ENCODE measurements at places on chromosomes 13 and 19. TPM values are rescaled to one million over a fixed set of nuclear protein-coding genes. Genes with fewer than 3 reads are reported as not detected.

DNA sequence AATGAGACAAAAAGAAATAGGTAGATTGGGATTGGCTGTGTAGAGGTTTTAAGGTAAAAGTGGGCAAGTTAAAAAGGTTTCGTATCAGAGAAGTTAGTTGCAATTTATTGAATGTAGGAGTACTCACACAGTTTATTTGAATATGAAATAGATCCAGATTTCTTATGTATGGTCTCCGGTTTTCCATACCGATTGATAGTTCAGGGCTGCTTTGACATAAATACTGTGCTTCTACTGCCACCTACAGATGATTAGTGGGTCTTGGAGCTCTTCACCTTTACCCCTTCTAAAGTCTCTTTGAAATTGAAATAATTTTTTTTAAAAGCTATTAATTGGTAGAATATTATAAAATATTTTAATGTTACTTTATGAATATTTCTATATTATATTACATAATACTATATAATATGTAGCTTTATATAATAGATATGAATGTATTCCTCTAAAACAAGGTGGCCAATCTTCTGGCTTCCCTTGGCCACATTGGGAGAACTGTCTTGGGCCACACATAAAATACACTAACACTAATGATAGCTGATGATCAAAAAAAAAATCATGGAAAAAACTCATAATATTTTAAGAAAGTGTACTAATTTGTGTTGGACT is 7.7 kb upstream of the GPR18 start:
- DNase-seq, result no peak

DNA sequence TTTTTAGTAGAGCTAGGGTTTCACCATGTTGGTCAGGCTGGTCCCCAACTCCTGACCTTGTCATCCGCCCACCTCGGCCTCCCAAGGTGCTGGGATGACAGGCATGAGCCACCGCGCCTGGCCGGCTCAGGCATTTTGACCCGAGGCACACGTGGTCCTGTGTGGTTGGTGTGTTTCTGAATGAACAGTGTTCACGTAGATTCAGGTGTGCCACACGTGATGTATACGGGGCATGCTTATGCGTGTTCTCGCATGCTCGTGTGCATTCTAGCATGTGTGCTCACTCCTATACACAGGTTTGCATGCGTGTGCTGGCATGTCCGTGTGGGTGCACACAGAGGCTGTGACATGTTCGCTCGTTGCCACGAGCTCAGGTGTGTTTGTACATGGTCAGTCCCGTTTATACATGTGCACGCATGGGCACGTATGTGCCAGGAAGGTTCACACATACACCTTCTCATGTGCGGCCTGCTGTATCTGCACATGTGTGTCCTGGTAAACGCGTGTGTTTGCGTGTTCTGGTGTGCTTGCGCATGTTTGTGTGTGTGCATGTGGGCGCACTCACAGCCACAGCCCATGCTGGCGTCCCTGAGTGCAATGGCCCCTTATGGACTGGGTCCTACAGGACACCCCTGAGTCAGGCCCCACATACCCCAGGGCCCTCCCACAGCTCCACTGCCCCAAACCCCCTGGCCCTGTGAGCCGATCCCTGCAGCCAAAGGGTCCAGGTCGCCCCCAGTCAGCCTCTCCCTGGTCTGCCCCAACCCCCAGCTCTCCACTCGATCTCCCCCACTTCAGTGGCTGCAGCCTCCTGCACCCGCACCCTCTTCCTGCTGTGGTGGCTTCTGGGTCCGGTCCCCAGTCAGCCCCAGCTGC is 20.6 kb upstream of the TCF3 start:
- no peak for DNase-seq

DNA sequence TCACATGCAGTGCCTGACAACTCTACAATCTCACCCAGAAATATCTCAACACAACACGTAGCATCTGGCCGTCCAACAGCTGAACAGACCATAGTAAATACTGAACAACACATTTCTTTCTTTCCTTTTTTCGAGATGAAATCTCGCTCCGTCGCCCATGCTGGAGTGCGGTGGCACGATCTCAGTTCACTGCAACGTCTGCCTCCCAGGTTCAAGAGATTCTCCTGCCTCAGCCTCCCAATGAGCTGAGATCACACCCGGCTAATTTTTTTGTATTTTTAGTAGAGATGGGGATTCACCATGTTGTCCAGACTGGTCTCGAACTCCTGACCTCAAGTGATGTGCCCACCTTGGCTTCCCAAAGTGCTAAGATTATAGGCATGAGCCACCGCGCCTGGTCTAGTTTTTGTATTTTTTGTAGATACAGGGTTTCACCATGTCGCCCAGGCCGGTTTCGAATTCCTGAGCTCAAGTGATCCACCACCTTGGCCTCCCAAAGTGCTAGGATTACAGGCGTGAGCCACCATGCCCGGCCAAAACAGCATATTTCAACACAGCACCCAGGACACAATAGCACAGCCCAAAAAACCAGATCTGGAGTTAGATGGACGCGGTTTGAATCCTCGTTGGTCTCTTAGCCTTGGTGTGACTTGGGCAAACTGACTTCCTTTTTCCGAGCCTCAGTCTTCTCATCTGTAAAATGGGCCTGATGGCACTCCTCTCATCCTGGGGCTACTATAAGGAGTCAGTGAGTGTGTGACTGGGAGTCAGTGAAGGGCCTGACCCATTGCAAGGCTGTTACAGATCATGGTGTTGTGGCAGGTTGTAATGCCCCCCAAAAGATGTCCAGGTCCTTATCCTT is 22.6 kb downstream of the CYP2A6 start:
- no peak for DNase-seq

DNA sequence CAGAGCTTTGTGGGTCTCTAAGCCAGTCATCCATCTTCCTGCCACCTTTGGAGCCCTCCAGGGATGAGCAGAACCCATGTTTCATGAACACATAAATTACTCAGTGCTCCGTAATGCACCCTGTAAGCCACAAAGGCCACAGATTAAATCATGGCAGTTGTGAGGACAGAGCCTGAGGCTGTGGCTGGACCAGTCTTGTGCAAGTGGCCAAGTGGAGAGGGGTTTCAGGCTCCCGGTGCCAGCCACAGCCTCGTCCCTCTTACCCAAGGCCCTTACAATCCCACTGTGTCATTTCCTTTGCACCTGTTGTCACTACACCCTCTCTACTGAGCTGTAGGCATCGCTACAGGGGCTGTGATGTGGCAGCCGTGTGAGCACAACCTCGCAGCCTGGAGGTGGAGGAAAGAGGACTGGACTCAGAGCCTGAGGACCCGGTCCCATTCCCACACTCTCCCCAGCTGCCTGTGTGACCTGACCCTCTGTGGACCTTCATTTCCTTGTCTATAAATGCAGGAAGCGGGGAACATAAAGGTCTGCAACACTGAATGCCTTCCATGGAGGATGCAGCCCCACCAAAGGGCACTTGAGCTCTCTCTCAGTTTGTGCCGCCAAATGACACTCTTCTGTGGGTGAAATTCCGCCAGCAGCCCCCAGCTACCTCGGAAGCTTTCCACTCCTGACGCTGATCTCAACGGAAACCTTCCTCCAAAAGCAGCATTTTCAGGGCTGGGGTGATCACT is 792.0 kb downstream of the UQCRFS1 start:
- DNase-seq, result no peak

DNA sequence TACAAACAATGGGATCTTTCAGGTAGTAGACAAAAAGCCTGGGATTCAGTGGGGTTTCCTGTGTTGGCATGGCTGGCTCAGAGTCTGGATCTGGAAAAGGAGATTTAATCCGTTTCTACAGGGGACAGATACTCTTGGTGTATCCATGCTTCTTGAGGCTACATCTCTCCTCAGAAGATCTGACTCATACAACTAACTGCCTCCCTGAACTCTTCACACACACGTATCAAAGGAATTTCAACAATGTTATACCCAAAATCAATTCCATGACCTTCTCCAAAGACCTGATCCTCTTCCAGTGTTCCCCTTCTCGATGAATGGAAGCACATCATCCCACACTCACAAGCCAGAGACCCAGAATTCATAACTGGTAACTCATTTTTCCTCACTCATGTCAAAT is 435.3 kb upstream of the NBEA start:
- DNase-seq, result no peak

DNA sequence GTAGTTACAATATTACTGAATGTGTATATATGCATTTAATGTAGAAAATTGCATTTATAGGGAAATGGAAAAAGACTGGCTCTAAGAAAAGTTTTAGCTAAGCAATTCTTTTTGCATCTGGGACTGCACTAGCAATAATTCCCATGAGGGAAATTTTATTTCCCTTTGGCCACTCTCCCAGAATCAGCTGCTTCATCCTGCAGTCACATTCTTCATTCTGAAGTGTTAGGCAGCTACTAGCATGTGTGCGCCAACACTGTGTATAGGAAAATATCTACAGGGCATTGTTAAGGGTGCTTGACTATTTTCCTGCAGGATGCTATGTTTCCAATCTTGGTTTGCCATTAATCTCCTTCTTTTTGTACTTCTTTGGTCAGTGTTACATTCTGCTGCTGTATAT is 312.8 kb upstream of the PCDH20 start:
- no peak for DNase-seq

- DNase-seq, result no peak
Measured at GRCh38 chr19:813219-814151, 8.3 kb downstream of the PLPPR3 start.

GRCh38 chr19:56105090-56105701 is 15.9 kb downstream of the ZNF787 start:
- peak; percentile 93 for DNase-seq

DNA sequence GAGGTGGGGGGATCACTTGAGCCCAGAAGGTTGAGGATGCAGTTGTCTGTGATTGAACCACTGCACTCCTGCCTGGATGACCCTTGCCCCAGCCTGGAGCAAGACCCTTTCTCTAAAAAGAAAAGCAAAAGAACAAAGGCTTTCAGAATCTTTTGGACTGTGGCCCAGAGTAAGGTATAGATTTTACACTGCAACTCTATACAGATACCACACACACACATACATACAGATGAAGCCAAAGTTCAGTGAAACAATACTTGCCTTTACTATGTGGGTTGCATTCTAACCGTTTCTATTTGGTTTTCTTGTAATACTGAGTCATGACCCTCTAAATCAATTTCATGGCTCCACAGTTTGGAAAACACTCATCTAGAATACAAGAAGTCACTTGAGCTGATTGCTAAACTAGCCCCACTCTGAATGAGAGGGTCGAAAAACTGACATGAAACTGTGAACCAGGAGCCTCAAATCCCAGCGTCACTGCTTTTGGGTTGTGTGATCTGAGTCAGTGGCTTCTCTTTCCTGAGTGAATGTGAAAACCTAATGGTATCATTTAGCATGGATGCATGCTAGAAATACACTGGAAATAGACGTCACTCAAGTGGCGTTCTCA is 756.1 kb downstream of the UQCRFS1 start:
- no peak for DNase-seq

DNA sequence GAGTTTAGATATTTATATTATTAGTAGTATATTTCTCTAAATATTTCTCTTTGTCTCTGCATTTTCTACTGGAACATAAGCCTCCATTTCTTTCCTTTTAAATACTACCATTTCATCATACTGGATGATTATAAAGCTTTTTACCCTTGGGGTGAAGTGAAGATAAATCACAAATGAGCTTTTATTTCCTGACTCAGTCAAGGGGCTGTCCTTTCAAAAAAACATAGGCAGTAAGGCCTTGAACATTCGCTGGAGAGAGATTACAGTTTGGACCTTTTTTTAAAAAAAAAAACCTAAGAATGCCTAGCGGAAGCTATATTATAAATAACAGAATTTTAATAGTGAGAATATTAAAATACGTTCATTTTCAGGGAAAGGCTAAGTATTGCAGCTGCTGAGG is 268.8 kb upstream of the PCDH9 start:
- no peak for DNase-seq

DNA sequence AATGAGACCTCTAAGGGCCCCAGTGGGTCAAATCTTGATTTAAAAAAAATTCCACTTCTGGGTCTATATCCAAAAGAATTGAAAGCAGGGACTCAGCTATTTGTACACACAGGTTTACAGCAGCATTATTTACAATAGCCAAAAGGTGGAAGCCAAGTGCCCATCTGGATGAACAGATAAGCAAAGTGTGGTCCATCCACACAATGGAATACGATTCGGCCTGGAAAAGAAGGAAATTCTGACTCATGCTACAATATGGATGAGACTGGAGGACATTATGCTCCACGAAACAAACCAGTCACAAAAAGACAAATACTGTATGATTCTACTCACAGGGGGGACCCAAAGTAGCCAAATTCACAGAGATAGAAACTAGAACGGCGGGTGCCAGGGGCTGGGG is 76.7 kb downstream of the CACNA1A start:
- no peak for DNase-seq

DNA sequence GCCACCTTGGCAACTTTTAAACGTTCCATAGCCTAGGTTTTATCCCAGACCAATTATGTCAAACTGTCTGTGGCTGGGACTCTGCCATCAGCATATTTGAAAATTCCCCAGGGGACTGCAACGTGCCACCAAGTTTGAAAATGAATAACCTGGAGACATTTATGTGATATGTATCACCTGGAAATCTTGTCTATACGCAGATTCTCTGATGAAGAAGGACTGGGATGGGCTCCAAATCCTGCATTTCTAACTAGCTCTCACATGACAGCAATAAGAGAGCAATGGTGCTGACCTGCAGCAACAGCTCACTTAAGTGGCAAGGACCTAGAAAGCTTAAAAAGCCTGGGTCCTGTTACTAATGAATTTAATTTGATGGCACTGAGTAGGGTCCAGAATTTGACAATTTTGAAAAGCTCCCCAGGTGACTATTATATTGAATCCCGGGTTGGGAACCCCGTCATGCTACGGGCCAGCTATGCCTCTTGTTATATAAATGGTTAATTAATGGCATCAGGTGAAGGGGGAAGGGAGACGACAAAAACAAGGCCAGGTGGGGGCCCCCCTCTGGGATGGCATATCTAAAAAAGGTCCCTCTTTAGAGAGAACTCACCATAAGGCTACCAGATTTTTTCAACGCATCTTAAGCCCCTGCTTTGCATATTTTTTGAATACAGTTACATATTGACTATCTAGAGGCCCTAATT is 213.7 kb downstream of the ZIC5 start:
- DNase-seq, result no peak

DNA sequence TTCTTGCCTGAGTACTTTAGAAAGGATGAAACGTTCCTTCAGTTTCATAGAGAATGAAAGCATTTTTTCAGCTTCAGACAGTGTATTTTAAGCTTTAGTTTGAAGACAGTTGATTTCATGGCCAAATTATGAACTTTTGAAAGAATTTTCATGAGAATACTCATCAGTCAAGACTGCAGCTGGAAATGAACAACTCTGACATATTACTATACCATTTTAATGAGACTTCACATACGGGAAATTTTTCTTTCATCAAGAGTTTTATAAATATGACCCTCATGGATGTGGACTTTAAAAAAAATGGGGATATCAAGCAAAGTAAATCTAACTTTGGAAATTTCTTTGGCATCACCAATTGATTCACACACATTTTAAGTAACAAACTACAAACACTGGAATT is 6.4 kb downstream of the LATS2 start:
- DNase-seq, result no peak

GAS6 gene
- total RNA-seq, result 374 TPM

SYNE4 gene
- total RNA-seq, result 1.3 TPM

PLIN5 gene
- total RNA-seq, result 9.9 TPM

DMKN gene
- total RNA-seq, result 1.7 TPM

CGB3 gene
- total RNA-seq, result not detected
